Substantia nigra (tissue), 51 donors: ENCODE measurements at places on chromosomes 11 and 22.

- peak; percentile 74 for DNase-seq
Measured at GRCh38 chr11:111978028-111978771, 41.1 kb downstream of the DIXDC1 start.

GRCh38 chr11:90699791-90700400 is 477.0 kb upstream of the CHORDC1 start:
- DNase-seq, result no peak

DNA sequence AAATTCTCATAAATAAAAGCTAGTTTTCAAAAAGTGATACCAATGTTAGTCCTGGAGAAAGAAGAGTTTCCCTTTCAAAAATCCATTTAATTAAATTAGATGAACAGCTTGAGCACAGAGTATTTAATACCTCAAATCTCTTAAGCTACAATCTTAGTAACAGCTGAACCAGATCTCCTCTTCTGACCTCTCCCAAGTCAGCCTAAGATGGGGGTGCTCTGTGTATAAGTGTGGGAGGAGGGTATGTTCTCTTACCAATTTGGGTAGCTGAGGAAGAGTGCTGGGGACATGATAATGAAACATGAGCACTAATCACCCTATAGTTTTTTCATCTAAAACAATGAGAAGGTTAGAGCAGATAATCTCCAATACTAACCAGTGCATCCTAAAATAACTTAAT is 9.6 kb downstream of the TPH1 start:
- no peak for DNase-seq

- no peak for DNase-seq
Measured at GRCh38 chr22:33699176-33699575, 221.1 kb downstream of the LARGE1 start.

GRCh38 chr22:30559889-30560288 is 13.3 kb upstream of the SEC14L6 start:
- no peak for DNase-seq

DNA sequence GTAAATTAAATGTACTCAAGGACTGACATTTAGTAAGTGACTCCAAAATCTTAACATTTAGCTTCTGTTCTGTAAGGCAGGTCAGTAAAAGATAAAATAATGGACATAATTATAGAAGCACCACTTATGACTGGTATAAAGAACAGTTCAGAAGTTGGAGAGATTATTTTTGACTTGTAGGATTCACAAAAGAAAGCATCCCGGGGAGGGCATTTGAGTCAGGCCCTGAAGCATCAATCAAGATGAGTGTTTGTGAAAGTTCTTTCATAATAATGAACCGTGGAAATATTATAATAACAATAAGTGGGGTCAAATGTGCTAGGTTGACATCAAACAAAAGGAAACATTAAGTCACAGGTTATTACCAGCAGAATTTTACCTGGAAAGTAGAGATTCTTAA is 201.9 kb downstream of the DDX10 start:
- no peak for DNase-seq

DNA sequence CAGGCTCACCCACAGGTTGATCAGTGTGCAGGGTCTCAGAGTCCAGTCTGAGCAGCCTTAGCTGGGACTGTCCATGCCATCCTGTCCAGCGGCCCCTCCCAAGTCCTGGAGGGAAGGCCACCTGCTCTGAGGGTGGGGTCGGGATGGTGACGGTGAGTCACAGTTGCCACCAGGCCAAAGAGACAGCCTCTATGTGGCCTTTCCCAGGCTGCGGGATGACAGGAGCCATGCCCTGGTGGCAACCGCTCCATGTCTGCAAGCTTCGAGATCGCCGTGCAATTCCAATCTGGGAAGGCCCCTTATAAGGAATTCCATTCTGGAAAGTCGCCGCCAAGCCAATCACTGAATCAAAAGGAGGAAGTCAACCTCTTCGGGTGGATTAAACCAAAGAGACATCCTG is 47.5 kb downstream of the RTL6 start:
- DNase-seq, result no peak

DNA sequence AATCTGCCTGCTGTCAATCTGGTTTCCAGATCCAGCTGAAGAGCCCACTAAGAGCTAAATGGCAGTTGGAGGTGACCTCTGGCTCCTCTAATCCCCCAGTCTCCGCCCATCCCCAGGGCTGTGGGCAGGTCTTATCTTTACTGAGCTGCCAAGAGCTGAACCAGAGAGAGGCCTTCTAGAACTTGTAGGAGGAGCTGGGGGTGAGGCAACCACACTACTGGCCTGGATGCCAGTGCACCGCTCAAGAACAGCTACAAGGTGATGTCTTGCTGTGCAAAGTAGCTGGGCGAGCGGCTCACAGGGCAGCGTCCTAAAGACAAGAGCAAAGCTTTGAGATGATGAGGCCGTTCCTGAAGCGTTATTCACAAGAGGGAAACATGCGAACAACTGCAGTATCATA is 374.6 kb downstream of the CTTN start:
- DNase-seq, result no peak

DNA sequence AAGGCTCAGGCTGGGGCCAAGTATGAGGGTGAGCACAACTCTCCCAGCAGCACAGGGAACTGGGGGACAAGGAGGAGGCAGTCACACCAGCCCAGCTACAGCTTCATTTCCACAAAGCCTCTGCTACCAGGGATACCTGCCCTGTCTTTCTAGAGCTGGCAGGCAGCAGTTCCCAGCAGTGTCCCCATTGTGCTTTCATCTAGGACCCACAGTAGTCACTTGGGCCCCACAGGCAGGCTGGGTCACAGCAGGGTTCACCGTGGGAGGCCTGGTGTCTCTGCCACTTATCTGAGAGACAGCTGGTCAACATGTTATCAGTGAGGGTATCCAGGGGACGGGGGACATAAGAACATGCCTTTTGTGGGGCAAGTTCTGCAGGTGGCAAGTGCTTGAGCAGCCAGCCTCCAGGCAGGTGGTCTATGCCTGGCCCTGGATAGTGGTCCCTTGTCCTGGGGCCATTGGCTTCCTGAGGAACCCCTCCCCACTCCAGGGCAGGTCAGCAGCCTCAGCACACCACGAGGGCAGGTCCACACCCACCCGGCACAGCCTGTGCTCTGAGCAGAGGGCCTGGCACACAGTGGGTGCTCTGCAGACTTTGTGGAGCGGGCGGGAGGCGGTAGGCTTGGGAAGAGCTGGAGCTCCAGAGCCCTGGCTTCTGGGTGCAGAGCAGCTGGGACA is 29.9 kb downstream of the GNAZ start:
- no peak for DNase-seq

DNA sequence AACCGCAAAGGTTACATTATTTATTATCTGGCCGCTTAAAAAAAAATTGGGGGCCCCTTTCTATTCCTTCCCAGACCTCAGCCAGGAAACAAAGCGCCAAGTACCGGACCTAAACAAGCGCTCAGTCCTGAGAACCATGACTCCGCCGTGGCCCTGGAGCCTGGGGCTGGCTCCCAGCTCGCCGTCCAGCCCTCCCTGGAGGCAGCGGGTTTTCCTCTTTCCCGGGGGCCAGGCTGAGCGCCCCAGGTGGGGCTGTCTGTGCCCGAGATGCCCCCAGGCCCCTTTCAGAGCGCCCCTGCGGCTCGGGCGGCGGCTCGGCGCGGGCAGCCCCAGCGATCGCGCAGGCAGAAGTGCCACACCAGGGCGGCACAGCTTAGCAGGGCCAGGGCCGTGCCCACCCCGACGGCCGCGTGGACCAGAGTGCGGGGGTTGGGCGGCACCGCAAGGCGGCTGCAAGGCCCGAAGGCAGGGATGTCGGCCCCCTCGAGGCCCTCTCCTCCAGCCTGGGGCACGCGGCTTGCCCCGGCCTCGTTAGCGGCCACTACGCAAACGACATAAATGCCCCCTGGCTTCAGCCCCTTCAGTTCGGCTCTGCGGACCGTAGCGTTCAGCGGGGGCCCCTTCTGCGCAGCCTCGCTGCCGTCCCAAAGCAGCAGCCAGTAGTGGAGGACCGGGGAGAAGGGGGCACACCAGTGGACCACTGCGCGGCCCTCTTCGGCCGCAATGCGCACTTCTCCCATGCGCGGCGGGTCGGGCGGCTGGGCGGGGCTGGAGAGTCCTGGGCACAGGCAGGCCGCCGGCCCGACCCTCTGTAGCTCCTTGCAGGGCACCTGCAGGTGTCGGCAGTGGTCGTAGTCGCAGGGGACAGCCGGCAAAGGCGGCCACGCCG is 1.6 kb downstream of the LRRN4CL start:
- no peak for DNase-seq

GRCh38 chr11:66124564-66124963 is 54.5 kb downstream of the PACS1 start:
- DNase-seq, result no peak

GRCh38 chr11:35593143-35593542 is 25.1 kb upstream of the FJX1 start:
- no peak for DNase-seq
